ENCODE measurements at places on chromosomes 7 and 10.

- DNase-seq, result no peak
These were observed 224.9 kb downstream of the ACTR3B start for GRCh38 chr7:152984421-152984820.

DNA sequence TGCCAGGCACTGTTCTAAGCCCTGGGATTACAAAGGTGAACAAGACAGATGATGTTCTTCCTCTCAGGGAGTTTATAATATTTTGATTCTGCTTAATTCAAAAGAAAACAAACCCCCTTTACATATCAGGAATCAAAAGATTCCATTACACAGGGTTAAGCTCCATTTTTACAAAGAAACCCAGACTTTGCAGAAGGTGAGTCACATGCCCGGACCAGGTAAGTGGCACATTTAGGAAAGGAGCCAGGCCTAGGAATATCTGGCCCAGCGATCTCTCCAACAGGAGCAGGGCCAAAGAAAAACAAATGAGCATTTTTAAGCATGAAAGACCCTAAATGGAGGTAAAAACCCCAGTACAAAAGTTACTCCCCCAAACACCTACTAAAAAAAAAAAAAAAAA, 1.1 kb downstream of the STN1 start:
- no peak for DNase-seq

DNA sequence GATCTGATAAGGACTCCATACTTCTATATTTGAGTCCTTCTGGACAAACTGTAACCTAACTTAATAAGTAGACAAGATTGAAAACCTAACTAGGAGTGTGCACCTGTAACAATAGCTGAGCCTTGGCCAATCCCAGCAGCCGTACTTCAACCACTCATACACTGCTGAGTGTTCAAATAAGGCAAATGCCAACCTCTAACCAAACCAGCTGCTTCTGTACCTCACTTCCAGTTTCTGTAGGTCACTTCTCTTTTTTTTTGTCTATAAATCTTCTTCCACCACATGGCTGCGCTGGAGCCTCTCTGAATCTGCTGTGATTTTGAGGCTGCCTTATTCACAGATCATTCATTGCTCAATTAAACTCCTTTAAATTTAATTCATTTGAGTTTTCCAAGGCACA, 753.2 kb downstream of the DNAJB9 start:
- DNase-seq, result no peak

DNA sequence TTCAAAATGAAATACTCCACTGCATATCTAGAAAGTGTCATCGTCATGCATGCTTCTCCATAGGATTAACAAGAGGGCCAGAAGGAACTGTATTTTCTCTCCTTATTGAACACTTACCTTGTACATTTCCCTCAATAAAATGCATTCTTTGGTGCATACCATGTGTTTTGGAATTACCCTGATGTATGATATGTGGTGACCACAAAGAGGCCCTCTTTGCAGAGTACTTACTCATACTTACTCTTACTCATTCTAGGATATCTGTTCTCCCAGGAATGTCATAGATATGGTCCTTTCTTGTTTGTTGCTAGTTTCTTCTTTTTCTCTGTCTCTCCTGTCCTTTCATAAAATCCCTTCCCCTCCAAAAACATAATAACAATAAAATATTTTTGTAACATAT, 1087.1 kb upstream of the POT1 start:
- DNase-seq, result no peak

GRCh38 chr7:41977151-41977651, 259.8 kb downstream of the GLI3 start:
- no peak for DNase-seq

DNA sequence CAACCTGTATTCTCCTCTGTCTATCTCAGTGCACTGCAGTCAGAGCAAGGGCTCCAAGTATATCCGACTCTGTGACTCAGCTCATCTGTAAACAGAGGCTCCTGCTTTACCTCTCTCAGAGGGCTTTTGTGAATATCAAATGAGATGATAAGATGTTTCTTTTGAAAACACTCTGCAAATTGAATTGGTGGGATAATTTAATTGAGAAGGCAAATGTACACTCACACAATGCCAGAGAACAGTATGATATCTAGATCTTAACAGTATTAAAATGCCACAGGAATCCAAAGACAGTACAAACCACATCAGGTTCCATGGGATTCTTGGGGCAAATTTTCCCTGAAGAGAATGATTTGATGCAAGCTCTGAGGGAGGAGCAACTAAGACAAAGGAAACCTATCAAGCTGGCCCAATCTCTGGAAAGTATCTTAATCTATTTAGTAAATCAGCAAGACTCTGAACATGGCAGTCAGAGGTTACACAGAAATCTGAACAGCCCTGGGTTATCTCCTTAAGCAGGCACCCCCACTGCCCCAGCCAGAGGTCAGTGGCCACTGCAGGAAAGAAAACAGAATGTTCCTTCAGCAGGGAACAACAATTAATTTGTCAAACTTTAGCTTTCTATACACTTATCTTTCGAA, 45.9 kb downstream of the DOCK4 start:
- no peak for DNase-seq

- no peak for DNase-seq
These were observed 59.9 kb downstream of the SUGCT start for GRCh38 chr7:40194745-40195144.

DNA sequence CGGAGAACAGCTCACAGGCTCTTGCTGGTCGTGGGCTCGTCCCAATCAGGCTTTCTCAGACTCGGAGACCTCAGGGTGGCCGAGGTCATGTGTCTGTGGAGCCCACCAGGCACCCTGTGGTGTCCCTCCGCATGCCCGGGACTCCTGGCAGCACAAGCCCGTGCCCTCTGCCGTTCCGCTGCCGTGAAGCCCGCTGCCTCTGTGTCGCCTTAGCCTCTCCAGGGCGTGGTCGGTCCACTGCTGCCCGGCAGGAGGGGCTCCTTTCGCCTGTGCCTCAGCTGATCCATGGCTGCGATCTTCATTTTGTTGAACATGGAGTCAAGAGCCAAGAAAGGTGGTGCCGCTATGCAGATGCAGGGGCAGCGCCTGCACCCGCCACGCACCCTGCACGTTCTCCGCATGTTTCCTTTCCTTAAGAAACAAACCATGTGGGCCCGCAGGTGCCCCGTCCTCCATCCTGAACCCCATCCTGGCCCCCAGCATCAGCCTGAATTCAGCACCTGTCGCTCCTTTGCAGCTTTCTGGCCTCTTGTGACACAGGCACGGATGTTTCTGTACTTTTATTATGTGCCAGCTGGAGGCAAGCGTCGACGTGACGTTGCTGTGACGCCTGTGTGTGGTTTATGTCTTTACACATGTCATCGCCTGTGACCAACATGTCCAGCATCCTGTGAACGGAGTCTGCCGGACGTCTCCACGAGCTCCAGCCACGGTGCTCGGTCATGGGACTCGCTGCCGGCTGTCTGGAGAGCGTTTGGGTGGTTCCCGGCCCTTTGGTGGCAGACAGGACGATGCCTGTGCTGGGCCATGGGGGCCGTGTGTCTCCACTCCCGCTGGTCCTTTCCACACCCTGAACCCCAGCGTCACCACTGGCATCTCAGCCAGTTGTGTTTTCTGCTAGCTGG, 69.9 kb downstream of the NKX6-2 start:
- no peak for DNase-seq

DNA sequence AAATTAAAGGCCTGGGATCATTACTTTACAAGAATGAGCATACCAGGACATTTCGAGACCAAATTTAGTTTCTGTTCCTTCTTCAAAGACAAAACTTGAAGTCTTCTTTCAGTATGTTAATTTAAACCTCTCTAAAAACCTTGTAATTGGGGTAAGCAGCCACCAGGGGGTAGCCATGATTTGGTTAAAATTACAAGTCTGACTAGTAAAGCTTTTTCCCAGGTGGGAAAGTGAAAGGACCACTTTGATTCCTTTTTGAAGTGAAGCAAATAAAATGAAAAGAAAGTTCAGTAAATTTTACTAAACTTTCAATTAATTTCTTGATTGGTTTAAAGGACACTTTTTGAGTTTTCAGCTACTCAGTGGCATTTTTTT, 294.3 kb downstream of the BBS9 start:
- DNase-seq, result no peak

DNA sequence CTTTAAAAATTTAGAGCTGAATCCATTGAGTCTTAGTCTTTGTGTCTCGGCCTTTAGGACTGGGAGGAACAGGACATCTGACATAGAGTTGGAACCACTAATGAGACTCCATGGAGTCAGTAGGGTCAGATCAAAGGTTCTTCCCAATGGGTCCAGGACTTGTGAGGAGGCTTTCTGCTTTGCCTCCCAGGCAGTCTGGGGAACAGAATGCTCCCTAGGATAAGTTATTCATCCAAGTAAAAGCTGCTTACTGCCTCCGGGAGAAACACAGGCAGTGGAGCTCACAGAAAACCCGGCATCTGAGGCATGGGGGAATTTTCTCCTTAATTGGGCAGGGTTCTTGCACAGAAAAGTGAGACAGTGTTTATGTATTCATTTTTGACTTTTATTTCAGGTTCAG, 216.4 kb downstream of the SEC23IP start:
- no peak for DNase-seq

GRCh38 chr7:148849393-148850098, 34.5 kb downstream of the EZH2 start:
- DNase-seq, result peak; percentile 31

DNA sequence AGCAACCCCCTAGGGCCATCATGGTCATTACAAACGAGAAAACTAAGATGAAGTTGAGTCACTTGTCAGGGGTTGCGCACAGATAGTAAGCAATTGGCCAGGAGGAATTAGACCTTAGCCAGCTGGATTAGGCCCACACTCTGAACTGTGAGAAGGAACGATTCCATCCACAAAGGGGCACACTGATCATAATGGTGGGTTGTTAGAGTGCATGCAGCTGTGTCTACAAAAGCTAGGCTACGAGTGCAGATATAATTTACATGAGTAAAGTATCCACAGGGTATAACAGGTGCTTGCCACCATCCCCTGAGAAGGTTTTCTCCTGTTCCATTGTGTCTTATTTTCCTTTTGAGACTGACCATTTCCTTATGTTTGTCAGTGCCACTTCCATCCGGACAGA, 16.6 kb upstream of the FAM170B start:
- DNase-seq, result no peak

GRCh38 chr7:157397731-157398691, 61.2 kb downstream of the DNAJB6 start:
- no peak for DNase-seq

DNA sequence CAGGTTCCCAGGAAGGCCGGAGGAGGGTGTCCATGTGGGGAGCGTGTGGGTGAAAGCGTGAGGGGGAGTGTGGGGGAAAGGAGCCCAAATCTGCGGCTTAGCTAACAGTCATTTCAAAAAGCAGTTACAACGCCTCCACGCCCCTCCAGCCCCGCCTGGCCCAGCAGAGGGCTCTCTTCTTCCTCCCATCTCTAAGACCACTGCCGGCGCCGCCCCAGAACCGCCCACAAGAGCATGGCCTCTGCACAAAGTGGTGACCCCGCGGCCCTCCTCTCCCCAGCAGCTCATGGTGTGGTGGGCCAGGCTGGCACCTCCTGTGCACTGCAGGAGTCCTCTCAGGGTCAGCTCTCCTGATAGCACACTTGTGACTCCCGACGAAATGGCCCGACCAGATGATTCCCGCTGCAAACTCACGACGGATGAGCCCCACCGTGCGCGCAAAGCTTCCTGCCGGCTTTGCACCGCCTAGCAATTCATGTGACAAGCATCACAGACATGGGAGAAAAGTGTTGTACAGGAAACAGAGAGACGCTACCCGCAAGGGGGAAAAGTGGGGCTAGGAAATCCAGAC, 12.4 kb upstream of the HUS1 start:
- peak; percentile 30 for DNase-seq

GRCh38 chr7:149432121-149432691, 28.7 kb downstream of the ZNF777 start:
- DNase-seq, result no peak

- no peak for DNase-seq
These were observed 6.5 kb upstream of the RBM20 start for GRCh38 chr10:110637558-110638053.

- no peak for DNase-seq
These were observed 67.5 kb downstream of the UNCX start for GRCh38 chr7:1300206-1300605.

All from retinal pigment epithelial cell (primary cell).